ENCODE measurements at places on chromosomes 6 and 20.

GRCh38 chr6:13417954-13418353 lies 69.4 kb downstream of the GFOD1 start:
- no peak for DNase-seq

GRCh38 chr6:42138630-42139619 lies 3.5 kb downstream of the C6orf132 start:
- DNase-seq = no peak

DNA sequence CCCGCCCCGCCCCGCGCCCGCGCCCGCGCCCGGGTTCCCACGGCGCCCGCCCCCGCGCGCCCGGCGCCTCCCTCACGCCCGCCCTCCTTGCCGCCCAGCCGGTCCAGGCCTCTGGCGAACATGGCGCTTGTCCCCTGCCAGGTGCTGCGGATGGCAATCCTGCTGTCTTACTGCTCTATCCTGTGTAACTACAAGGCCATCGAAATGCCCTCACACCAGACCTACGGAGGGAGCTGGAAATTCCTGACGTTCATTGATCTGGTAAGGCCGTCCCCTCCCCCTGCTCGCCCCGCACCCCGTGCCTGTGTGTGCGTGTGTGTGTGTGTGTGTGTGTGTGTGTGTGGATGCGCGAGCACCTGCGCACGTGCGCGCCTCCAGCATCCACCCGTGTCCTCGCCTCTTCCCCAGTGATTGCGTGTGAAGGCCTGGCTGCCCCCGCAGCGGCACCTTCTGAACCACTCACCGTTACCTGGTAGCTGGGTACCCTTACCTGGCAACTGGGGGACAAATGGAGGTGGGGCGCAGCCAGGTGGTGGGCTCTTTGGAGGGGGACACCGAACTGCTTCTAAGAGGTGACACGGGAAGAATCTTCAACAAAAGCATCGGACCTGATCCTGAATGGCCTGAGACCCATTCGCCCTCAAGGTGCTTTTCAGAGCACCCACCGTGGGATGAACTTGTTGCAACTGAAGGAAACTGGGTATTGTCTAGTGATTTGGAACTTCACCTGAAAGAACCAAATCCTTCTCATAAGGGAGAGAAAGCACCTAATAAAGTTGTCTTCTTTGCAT lies at the start of gene AIG1:
Gene AIG1 (plus strand): TSS at position 84 of the 791 bp plus-strand sequence. CDS start 37 bp downstream, at position 121.
- DNase-seq = peak; percentile 43

DNA sequence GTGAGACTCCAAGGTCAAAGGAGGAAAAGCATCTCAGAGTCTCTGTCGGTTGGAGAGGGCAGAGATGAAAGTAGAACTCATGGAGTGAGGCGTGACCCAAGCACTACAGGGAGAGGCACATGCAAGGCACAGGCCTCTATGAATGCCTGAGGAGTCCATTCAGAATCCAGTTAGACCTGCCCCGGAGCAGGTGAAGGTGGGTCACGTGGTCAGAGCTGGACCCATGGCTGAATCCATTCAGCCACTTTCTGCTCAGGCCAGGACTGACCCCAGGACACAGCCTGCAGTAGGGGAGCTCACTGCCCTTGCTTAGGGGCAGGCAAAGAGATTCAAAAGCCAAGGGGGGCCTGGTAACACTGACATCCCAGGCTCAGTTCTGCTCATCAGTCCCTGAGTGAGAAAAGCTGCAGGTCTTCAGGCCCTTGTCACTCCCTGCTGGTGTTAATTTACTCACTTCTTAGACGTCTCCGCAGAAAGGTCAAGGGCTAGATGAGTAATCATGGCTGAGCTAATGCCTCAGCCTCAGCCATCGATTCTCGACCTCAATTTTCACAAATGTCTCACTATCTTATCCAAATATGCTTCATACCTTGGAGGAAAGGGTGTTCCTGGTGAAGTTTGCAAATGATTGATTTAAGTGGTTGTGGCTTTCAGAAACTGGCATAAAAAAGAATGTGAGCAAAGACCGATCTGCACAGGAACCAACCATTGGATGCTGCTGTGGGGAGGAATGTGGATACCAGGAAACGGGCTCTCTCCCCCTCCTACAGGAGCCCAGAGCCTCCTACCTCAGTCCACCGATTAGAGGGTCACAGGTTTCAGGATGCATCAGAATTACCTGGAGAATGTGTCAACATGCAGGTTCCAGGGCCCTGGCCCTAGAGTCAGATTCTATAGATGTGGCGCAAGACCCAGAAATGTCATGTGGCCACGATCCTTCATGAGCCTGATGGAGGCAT lies 584.4 kb downstream of the PTPRT start:
- DNase-seq = no peak

DNA sequence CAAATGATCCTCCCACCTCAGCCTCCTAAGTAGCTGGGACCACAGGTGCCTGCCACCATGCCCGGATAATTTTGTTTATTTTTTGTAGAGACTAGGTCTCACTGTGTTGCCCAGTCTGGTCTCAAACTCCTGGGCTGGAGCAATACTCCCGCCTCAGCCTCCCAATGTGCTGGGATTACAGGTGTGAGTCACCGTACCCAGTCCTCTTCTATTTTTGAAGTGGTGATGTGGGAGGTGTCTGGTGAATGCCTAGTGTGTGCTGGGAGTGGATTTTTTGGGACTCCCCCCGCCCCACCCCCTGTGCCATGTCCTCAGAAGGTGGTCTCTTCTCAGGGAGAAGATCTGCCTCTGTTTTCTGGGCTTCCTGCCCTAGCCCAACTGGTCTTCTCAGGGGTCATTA lies 47.9 kb upstream of the CLDN20 start:
- DNase-seq = no peak

DNA sequence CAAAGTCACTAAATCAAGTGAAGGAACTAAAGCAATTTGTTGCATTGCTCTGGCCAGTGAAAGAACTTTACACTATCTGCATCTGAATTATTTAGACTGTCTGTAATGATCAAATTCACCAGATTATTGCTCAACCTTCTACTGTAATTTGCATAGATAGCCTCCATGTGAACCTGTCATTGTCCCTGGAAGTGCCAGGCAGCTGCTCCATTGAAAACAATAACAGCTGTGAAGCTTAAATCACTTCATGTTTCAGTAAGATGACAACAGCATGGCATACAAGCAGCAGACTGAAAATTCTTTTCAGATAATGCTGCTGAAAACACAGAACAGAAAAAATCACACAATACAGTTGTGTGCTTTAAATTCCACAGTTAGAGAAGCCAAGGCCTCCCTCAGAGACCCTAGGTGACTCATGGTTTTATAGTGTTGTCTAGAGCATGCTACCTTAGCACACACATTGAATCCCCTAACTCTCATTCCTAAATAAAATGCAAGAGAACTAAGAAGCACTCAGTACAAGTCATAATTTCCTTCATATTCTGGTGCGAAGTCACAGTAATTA lies 248.9 kb downstream of the TPBG start:
- DNase-seq = no peak

DNA sequence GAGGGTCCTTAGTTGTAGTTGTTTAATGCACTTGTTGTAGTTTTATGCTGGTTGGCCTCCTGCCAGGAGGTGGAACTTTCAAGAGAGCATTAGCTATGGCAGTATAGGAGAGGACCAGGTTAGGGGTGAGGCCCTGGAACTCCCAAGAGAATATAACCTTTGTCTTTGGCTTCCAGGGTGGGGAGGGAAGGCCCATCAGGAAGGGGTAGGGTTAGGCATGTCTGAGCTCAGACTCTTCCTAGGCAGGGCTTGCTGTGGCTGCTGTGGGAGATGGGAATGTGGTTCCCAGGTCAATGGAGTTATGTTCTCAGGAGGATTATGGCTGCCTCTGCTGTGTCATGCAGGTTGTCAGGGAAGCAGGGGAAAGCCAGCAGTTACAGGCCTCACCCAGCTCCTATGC lies 20.0 kb upstream of the GABRR1 start:
- DNase-seq = no peak

GRCh38 chr20:7843613-7844012 lies 96.6 kb downstream of the HAO1 start:
- DNase-seq = no peak

- no peak for DNase-seq
Observed at GRCh38 chr20:48682529-48683363, 145.1 kb downstream of the PREX1 start.

GRCh38 chr6:81340946-81341345 lies 411.5 kb downstream of the TENT5A start:
- DNase-seq = no peak

- no peak for DNase-seq
Observed at GRCh38 chr20:8602389-8603116, 466.3 kb upstream of the PLCB4 start.

DNA sequence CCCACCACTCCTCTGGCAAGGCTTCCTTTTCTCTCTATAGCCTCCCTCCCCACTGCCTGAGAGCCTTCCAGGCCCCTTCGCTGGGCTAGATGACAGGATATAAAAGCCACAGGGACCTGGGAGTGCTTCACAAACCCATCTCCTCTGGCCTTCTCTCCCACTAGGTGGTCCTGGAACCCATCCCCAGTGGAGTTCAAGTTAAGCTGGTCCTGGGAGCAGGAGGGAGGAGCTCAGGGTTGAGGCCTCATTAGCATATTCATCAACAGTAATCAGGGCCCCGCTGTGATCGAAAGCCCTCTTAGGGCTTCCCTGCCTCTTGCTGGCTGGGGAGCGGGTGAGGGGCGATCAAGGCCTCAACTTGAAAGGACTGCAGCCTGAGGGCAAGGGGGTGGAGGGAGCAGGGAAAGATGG lies 9.1 kb downstream of the EBF4 start:
- DNase-seq = no peak

DNA sequence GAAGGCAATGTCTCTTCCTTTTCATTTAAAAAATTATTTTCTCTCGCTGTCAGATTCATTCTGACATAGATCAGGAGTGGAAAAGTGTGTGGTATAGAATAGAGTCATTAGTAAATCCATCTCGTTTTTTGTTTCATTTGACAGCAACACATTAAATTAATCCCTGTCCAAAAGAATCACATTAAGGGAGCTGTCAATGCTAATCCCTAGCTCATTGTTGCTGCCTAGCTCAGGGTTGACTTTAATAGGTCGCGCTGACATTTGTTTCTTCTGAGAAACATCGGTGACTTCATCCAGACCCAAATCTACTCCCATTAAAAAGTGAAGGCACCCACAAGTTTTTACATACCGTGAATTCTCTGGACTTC lies 25.4 kb upstream of the MAP3K7 start:
- no peak for DNase-seq

DNA sequence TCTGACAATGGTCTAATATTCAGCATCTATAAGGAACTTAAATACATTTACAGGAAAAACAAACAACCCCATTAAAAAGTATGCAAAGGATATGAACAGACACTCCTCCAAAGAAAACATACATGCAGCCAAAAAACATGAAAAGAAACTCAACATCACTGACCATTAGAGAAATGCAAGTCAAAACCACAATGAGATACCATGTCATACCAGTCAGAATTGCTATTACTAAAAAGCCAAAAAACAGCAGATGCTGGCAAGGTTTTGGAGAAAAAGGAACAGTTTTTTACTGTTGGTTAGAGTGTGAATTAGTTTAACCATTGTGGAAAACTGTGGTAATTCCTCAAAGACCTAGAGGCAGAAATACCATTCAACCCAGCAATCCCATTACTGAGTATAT lies 339.0 kb upstream of the ADGRB3 start:
- DNase-seq = no peak

GRCh38 chr20:21719592-21720214 lies 14.2 kb downstream of the PAX1 start:
- peak; percentile 16 for DNase-seq

DNA sequence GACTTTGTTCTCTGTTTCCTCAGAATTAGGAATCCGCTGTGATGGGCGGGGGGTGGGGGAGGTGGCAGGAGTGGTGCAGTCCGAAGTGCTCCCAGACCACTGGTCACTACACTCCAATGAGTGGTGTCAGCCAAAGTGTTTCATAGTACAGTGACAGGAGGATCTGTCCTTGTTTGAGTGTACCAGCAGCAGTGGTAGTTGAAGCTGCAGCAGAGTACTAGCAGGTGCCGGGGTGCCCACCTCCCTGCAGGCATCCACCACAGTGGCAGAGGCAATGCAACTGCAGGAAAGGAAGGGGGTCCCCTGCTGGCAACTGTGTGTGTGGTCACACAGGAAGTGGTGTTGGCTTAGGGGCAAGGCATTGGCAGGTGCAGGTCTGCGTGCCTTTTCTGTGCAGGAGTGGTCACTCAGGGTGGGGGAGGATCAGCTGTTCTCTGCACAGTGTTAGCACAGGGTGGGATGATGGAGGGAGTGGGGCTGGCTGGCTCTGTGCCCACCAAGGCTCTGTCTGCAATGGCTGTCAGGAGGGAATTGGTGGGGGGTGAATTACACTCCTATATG lies 9.7 kb downstream of the HLA-DOB start:
- no peak for DNase-seq

- no peak for DNase-seq
Observed at GRCh38 chr20:41170386-41171105, 33.2 kb downstream of the PLCG1 start.

DNA sequence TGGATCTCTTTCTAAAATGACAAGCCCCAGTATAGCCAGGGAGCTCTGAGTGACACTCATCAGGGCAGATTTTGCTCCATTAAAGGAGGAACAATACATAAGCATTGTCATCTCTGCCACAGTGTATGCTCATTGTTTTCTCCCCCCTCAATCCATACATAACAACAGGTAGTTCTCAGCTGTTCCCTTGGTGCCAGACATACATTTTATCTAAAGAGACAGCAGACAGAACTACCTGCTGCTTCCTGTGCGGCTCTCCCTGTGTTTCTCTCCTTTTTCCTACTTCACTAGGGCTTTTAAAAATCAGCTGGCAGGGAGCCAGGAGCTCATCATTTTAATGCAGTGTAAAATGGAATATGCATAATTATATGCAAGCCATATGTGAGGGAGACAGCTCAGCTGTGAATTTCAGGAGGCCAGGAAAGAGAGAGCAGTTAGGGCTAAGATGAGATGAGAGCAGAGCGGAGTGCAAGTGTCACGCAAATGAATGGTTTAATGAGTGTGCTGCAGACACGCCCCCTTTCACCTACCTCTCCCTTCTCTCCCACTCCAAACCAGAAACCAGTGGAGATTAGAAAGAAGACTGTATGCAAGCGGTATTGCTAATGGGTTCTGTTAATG lies 96.0 kb downstream of the SOBP start:
- no peak for DNase-seq

GRCh38 chr20:49283176-49283702 lies 5.4 kb upstream of the ZNFX1 start:
- no peak for DNase-seq

GRCh38 chr6:90442366-90442765 lies 144.5 kb downstream of the MAP3K7 start:
- DNase-seq = no peak

DNA sequence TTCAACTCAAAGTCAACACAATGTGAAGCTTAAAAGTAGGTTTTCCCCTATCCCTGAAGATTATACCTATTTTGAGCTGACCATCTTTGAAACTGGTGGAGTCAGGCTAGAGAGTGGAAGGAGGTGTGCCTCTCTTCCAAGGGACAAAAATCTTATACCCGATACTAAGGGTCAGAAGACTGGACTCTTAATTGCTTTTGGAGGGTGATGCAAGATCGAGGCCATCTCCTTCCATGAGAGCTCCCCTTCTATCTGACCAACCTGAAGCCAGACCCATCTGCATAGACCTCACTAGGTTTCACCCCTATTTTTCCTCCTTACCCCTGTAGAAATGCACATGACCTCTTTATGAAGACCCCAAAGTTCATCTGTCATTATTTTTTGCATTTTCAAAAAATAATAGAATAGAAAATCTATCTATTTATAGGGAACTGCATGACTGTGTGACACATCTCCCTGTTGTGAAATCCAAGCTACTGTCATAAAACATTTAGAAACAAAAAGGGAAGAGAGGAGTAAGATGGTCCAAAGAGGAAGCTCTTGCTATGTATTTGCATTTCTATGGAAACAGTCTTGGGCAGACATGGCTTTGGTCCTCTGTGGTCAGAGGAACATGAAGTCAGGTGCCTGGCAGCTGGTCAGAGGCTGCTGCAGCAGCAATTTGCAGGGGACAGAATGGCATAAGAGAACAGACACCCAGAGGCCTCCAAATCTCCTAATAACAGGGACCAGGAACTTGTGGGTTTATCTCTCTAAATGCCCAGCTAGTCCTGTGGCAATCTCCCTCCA lies 349.2 kb downstream of the MAFB start:
- no peak for DNase-seq
